ENCODE measurements at places on chromosomes 16 and 17. TPM values are rescaled to one million over a fixed set of nuclear protein-coding genes. Genes with fewer than 3 reads are reported as not detected.

GRCh38 chr17:17088541-17089525 lies 46.6 kb downstream of the MPRIP start:
- no peaks in the 10 kb centered on the region for H3K27me3 ChIP-seq
- no peak for DNase-seq
- H3K4me3 ChIP-seq: no peak overlapping the region
- no peak overlapping the region for H3K27ac ChIP-seq

The OR4D1 gene
- total RNA-seq: not detected

DNA sequence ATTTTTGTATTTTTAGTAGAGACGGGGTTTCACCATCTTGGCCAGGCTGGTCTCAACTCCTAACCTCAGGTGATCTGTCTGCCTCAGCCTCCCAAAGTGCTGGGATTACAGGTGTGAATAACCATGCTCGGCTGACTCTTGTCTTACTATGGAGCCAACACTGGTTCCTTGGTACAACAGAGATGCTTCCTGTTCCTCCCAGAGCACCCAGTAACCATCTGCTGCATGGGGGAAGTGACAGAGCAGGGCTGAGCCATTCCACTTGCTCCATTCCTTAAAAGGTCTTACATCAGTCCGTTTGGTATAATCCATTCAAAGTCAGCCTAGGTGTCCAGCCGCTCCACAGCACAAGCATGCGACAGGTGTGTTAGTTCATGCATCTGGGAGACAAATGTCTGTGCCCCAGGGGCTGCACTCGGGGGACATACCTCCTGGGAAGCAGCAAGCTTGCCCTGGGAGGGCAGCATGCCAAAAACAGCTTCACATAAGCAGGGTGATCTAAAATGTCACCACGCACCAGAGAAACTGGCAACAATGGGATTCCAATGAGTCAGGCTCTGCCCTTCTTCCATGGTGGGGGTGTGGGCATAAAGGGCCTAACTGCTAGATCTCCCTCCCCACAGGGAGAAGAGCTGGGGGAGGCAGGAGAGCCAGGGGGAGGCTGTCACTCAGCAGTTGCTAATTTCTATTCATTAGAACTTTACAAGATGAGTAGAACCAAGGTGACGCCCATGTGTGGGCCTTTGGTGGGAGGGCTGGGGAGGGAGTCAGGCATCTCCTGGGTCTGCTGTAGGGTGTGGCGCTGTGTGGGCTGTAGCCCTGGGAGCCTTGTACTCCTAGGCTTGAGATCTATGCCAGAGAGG lies 35.5 kb downstream of the PIPOX start:
- H3K4me3 ChIP-seq: no peak overlapping the region
- H3K27me3 ChIP-seq: no peaks in the 10 kb centered on the region
- DNase-seq: peak; percentile 15
- no peak overlapping the region for H3K27ac ChIP-seq

The FAM171A2 gene
- total RNA-seq: 3.2 TPM

DNA sequence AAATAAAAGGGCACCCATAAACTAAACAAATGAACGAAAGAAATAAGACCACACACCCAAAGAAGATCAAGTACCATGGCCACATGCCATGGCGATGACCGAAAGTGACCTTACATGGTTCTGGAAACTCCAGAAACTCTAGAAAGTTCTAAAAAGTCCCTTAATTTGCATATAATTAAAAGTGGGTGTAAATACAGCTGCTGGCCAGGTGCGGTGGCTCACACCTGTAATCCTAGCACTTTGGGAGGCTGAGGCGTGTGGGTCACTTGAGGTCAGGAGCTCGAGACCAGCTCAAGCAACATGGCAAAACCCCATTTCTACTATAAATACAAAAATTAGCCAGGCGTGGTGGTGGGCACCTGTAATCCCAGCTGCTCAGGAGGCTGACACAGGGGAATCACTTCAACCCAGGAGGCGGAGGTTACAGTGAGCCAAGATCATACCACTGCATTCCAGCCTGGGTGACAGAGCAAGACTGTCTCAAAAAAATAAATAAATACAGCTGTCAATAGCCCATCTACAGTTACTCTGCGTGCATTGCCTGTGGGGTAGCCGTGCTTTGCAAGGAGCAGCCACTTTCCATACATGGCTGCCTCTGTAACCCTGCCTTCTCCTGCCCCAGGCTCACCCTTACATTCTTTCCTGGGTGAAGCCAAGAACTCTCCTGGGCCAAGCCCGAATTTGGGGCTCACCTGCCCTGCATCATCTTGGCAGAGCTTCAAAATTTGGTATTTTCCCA lies 7.2 kb upstream of the ZNF778 start:
- no peaks in the 10 kb centered on the region for H3K4me1 ChIP-seq
- H3K36me3 ChIP-seq: no peaks in the 10 kb centered on the region
- no peak overlapping the region for H3K4me3 ChIP-seq
- no peak overlapping the region for H3K27ac ChIP-seq
- DNase-seq: no peak
- H3K27me3 ChIP-seq: peaks cover 2% of the 10 kb centered on the region

The GINS3 gene
- 5.4 TPM for total RNA-seq

The SPNS3 gene
- not detected for total RNA-seq

The ETV4 gene
- total RNA-seq: 4.3 TPM

The KRTAP3-2 gene
- total RNA-seq: not detected

DNA sequence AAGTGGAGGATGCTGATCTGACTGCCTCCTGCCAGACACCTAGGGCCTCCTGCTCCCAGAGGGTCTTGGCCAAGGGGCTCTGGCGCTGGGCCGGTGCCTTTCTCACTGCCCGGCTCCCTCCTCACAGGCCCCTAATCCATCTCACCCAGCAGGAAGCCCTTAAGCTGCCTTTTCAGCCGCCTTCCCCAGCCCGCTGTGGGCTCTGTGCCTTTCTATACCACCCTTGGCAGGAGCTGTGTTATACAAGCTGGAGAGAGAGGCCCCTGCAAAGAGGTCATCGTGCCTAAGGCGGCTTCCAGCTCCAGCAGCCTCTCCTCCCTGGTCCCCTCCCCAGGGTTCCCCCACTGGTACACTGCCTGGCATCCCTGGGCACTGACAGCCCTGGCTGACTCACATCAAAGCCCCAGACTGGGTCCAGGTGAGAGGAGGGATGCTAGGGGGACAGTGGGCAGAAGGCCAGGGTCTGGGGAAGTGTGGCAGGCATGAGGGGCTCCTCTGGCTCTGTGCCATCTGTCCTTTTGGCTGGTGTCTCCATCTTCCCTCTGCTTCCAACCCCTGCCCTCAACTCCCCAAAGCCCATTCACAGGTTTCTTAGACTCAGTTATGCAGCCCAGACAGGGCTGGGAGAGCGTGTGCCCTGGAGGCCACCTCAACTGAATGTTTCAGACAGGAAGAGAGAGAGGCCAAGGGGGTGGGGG lies 15.3 kb upstream of the FZD2 start:
- H3K4me1 ChIP-seq: peaks cover 42% of the 10 kb centered on the region
- no peaks in the 10 kb centered on the region for H3K36me3 ChIP-seq
- no peak overlapping the region for H3K4me3 ChIP-seq
- no peaks in the 10 kb centered on the region for H3K27me3 ChIP-seq

- no peaks in the 10 kb centered on the region for H3K27me3 ChIP-seq
- peaks cover 33% of the 10 kb centered on the region for H3K36me3 ChIP-seq
- H3K4me1 ChIP-seq: peaks cover 42% of the 10 kb centered on the region
- H3K4me3 ChIP-seq: peak overlapping the region; percentile 2
- H3K27ac ChIP-seq: peak overlapping the region; percentile 96
Measured at GRCh38 chr17:48551596-48552465, 6.9 kb upstream of the HOXB2 start.

The ZNF688 gene
- total RNA-seq: 1.8 TPM

DNA sequence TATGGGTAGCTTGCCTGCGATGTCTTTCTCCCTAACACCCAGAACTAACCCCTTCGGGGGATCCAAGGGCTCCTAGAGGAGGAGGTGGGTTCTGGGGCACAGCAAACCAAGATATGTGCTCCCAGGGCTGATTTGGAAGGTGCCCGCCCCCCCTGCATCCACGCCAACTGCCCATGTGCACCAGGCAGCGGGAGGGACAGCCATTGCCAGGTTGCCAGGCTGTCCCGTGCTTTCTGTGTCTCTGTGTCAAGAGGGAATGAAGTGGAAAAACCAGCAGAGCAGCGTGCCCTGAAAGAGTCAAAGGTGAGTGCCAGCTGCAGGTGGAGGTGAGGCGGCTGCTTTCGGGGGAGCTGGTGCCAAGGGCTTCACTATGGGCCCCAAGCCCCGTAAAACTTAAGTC lies 6.4 kb downstream of the TEKT5 start:
- H3K27me3 ChIP-seq: peaks cover 1% of the 10 kb centered on the region
- H3K4me3 ChIP-seq: no peak overlapping the region
- H3K4me1 ChIP-seq: no peaks in the 10 kb centered on the region
- no peaks in the 10 kb centered on the region for H3K36me3 ChIP-seq
- no peak overlapping the region for H3K27ac ChIP-seq
- DNase-seq: no peak

DNA sequence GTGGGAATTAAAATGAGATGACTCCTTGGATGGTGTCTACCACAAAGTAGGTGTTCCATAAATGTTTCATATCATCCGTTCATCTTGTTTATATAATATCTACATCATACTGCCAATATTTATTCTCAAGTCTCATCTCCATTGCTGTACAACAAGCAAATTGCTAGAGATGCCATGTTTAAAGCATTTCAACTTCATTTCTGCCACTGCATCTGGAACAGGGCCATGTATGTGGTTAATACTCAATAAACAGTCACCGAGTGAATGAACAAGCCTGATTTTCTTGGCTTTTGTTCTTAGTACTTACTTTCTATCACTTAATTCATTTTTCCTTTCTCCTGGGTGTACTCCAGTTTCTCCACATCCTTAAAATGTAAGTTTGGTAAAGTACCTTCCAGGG lies 107.6 kb downstream of the KCNJ2 start:
- H3K4me3 ChIP-seq: no peak overlapping the region
- H3K4me1 ChIP-seq: no peaks in the 10 kb centered on the region
- H3K27ac ChIP-seq: no peak overlapping the region
- DNase-seq: peak; percentile 32

The AATK gene
- not detected for total RNA-seq

The SMIM5 gene
- not detected for total RNA-seq

GRCh38 chr17:61251939-61252865 lies 147.4 kb upstream of the TBX2 start:
- peak; percentile 99 for DNase-seq
- peaks cover 18% of the 10 kb centered on the region for H3K4me1 ChIP-seq
- H3K27ac ChIP-seq: peak overlapping the region; percentile 80
- no peaks in the 10 kb centered on the region for H3K27me3 ChIP-seq
- no peaks in the 10 kb centered on the region for H3K36me3 ChIP-seq

GRCh38 chr16:83021045-83021444 lies 394.3 kb downstream of the CDH13 start:
- DNase-seq: no peak
- H3K36me3 ChIP-seq: no peaks in the 10 kb centered on the region
- no peak overlapping the region for H3K4me3 ChIP-seq
- H3K27ac ChIP-seq: no peak overlapping the region
- H3K4me1 ChIP-seq: no peaks in the 10 kb centered on the region

All from IMR-90 (cell line).